ENCODE measurements at places on chromosomes 3 and 15. TPM values are rescaled to one million over a fixed set of nuclear protein-coding genes. Genes with fewer than 3 reads are reported as not detected.

DNA sequence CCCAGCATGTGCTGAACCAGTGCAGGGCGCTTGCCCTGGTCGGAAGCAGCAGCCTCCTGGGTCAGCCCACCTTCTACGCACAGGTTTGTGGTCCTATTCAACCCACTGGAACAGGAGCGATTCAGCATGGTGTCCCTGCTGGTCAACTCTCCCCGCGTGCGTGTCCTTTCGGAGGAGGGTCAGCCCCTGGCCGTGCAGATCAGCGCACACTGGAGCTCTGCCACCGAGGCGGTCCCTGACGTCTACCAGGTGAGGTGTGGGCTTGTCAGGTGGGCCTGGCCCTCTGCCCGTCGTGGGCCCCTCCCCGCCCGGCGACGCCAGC, 8.2 kb downstream of the MAN2A2 start:
- H3K27me3 ChIP-seq = no peaks in the 10 kb centered on the region
- H3K4me3 ChIP-seq = no peak overlapping the region
- peaks cover 51% of the 10 kb centered on the region for H3K4me1 ChIP-seq
- no peak overlapping the region for H3K27ac ChIP-seq

DNA sequence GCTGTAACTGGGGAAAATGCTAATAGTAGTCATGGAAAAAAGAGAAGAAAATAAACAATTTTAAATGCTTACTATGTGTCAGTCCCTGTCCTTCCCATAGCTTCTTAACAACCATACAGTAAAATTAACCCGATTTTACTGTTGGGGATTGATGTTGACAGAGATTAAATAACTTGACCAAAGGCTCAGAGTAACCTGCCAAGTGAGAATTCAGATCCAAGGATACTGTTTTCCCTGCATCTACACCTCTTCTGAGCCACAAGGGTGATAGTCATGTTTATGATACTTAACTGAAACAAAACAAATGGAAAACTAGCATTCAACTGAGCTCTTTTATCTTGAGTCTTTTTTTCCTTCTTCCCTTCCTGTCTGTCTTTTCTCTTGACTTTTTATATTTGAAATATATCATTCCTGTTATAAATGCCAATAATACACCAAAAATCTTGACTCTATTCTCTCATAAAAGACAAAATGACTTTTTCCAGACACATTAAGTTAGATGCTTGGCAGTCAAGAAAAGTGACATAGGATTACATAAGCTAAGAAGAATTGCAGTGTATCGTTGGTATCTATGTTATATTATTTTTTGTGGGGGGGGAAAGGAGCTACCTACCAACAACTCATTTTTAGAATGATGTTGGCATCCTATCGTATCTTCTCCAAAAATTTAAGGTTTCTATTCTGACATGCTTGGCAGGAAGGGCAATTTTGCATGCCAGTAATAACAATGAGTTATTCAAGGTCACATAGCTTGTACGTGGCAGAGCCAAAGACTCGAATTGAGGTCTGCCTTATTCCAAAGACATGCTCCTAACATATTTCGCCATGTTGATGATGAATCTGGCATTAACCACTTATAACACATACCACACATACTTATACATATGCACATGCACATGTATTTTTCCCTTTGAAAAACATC, 306.6 kb upstream of the KCNH8 start:
- H3K4me3 ChIP-seq = no peak overlapping the region
- no peaks in the 10 kb centered on the region for H3K27me3 ChIP-seq
- no peaks in the 10 kb centered on the region for H3K4me1 ChIP-seq
- DNase-seq = no peak

DNA sequence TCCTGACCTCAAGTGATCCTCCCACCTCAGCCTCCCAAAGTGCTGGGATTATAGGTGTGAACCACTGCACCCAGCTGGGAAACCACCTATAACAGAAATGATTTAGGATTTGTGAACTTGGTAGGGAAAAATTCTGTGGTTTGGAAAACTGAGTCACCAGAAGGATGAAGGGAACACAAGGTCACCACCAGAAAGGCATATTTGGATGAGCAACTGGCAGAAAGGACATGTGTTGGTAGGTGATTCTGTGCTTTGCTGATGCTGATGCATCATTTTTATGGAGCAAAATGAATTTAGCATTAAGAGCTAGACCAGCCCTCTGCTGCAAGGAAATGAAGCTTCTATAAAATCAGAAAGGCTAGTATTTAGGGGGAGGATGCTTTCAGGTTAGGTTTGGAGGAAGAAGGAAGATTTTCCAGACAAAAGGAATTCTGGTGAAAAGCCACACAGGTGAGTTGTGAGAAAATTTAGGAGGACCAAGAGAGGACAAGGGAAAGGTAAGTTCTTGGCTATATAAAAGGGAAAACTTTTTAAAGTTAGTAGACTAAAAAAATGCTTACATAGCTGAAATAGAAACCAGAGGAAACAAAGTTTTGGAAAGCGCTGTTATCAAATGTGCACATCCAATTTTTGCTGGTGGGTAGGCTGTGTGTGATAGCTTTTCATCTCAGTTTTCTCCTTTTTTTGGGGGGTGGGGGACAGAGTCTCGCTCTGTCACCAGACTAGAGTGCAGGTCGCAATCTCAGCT, 3.6 kb downstream of the PXK start:
- H3K4me1 ChIP-seq = peaks cover 16% of the 10 kb centered on the region
- H3K27me3 ChIP-seq = no peaks in the 10 kb centered on the region
- no peak overlapping the region for H3K27ac ChIP-seq
- H3K36me3 ChIP-seq = no peaks in the 10 kb centered on the region
- H3K4me3 ChIP-seq = no peak overlapping the region

DNA sequence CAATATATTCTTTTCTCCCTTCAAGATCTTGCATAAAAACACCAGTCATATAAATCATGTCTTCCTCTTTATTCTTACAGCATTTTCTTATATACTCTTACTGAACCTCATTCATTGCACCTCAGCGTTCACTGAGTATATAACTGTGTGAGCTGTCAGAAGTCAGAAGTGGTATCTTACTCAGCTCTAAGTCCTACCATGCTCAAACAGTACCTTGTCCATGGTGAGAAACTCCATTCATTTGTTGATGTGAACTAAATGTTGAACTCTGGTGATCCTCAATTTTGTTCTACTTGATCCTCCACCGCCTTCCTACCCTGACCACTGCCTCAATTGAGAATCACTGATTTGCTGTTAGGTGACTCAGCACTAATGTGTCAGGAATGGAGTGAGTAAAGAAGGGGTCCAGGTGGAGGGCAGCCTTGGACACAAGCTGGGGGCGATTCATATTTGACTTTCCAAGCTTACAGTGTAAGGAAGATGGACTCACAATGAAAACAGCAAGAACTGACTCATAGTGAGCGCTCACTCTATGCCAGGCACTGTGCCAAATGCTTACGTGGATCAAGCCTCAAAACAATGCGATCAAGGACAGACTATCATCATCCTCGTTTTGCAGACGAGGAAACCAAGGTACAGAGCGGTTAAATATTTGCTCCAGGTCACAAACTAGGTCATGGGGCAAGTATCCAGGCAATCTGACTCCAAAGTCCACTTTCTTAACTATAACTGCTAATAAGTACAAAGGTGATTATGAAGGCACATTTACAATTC, 13.5 kb upstream of the ZFYVE19 start:
- peaks cover 13% of the 10 kb centered on the region for H3K36me3 ChIP-seq
- DNase-seq = no peak
- no peak overlapping the region for H3K4me3 ChIP-seq
- peaks cover 8% of the 10 kb centered on the region for H3K4me1 ChIP-seq

Gene COL6A5
- total RNA-seq = 4.9 TPM

Gene GTPBP8
- total RNA-seq = 21.1 TPM
